Stimulated activated CD8-positive, alpha-beta memory T cell treated with anti-CD3 and anti-CD28 coated beads, Interleukin-4, amount 100 ng/mL, for 4 hours (primary cell): ENCODE measurements at places on chromosomes 11 and 22.
A peak's percentile ranks its signal among the peaks of the same experiment; 100 is the strongest.

DNA sequence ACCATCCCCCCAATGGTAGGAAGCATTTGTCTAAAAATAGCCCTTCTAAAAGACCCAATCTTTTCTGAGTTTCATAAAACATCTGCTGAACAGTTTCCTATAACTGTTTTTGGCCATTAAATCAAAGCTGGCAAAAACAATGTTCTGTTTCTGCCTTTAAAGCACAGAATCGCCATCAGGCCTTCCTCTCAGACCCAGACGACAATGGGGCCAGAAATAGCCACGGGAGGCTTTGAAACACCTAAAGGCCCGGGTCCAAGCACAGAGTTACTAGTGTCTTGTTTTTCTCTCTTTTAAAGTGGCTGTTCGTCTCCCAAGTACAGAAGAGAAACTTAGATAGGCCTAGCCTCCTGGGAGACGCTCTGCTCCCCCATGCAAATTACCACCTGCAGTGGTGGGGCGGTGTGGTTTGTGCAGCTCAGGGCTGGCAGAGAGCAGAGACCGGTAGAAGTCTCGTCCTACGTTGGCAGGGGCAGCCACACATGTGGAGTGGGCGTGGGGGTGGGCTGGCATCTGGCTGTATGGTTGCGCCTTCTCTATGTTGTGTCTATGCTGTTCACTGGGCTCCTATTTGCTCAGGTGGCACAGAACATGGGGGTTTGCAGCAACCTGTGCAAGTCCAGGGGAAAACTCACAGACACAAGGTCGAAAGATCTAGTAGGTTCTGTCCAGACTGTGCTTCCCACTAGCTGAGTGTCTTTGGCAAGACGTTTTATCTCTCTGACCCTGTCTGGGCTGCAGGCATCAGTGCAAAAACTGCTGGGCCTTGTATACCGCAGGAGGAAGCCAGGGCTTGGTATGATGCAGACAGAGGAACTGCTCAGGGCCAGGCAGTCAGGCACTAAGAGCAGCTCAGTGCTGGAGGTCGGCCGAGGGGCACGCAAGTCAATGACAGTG, 23.6 kb upstream of the ETS1 start:
- DNase-seq = peak; percentile 61

GRCh38 chr11:45210846-45211245, 64.4 kb downstream of the PRDM11 start:
- DNase-seq = no peak

DNA sequence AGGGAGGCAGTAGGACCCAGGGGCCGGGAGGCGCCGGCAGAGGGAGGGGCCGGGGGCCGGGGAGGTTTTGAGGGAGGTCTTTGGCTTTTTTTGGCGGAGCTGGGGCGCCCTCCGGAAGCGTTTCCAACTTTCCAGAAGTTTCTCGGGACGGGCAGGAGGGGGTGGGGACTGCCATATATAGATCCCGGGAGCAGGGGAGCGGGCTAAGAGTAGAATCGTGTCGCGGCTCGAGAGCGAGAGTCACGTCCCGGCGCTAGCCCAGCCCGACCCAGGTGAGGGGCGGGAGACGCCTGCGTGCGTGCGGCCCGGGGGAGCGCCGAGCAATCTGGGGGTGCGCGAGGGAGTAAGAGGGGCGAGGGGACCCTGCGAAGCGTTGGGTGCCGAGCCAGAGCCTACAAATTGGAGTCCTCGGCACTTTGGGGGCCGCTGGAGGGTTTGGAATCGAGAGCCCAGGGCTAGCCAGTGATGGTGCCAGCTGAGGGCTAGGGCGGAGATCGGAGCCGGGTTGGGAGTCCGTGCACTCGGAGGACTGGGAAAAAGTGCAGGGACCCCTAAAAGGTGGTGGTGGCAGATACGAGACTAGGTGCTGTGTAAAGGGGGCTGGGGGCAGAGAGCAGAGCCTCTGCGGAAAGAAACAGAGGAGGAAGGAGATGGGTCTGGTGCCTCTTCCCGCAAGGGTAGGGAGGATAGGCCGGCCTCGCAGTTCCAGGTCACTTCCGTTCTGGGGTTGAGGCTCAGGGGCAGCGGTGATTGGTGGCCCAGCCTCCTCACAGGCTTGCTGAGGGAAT, at the start of gene SERPINH1:
Gene SERPINH1 (plus strand): TSS at position 206 of the 788 bp plus-strand sequence. CDS start 4,097 bp downstream, outside the sequence.
- DNase-seq = peak; percentile 26

DNA sequence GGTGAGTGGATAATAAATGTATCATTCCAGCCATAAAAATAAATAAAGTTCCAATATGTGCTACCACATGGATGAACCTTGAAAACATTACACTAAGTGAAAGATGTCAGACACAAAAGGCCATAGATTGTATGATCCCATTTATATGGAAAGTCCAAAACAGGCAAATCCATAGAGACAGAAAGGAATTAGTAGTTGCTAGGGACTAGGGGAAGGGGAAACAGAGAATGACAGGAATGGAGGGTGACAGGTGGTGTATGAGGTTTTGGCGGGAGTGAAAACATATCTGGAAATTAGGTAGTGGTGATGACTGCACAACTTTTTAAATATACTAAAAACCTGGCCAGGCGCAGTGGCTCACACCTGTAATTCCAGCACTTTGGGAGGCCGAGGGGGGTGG, 15.2 kb upstream of the CARD10 start:
- DNase-seq = no peak

GRCh38 chr11:26048271-26048670, 283.7 kb upstream of the ANO3 start:
- no peak for DNase-seq

DNA sequence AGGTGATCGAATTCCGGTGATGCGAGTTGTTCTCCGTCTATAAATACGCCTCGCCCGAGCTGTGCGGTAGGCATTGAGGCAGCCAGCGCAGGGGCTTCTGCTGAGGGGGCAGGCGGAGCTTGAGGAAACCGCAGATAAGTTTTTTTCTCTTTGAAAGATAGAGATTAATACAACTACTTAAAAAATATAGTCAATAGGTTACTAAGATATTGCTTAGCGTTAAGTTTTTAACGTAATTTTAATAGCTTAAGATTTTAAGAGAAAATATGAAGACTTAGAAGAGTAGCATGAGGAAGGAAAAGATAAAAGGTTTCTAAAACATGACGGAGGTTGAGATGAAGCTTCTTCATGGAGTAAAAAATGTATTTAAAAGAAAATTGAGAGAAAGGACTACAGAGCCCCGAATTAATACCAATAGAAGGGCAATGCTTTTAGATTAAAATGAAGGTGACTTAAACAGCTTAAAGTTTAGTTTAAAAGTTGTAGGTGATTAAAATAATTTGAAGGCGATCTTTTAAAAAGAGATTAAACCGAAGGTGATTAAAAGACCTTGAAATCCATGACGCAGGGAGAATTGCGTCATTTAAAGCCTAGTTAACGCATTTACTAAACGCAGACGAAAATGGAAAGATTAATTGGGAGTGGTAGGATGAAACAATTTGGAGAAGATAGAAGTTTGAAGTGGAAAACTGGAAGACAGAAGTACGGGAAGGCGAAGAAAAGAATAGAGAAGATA, at the start of gene MALAT1:
Gene MALAT1 (plus strand): TSS at position 69 of the 736 bp plus-strand sequence.
- DNase-seq = peak; percentile 87

DNA sequence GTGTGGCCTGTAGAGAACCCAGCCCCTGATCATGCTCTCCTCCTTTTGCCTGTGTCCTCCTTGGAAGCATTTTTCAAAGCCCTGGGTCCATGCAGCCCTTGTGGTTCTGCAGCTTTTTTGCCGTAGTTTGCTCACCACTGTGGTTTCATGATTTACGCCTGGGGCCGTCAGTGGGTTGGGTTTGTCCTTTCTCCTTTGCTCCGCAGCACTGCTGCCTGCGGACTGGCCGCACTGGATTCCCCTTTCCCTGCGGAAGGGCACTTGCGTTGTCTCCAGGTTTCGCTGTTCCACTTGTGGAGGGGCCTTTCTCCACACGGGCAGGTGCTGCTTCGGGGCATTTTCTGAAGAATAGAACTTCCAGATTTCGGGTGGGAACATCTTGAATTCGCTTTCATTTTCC, 1260.9 kb downstream of the BRD1 start:
- DNase-seq = no peak

DNA sequence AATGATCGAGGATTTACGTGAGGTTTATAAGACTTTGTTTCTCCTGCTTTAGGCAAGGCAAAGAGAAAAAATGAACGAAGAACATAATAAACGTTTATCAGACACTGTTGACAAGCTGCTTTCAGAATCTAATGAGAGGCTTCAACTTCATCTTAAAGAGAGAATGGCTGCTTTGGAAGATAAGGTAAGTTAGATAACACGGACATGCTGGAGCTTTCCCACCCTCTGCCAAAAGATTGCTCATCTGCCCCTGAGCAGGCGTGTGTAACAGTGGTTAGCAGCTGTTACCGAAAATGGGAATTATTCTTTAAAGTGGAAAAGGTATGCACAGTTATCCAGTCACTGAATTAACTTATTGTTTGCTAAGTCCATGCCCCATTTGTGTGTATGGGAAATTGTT, 62.8 kb upstream of the CTTN start:
- no peak for DNase-seq

DNA sequence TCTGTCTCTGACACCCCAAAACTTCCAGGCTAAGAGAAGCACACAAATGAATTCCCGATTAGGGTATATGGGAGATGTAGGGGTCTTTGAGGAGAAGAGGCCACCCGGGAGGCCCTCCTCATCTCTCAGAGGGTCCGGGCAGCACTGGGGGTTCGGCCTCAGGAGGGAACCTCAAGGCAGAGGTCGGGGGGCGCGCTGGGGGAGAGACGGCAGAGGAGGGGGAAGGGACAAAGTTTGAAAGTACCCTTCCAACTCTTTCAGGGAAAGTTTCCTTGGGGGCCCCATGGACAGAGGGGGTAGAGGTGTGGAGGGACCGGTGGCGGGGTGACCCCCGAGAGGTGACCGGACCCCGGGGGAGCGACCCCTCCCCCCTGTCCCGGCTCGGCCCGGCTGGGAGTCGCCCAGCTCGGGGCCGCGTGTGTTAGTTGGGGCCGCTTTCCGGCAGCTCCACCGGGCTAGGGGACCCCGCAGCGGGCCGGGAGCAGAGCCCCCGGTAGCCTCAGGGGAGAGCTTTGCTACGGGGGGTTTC, 3.3 kb upstream of the GCAT start:
- DNase-seq = no peak
